Bladder microvascular endothelial cell (primary cell): ENCODE measurements at places on chromosomes 6 and 20. TPM values are rescaled to one million over a fixed set of nuclear protein-coding genes. Genes with fewer than 3 reads are reported as not detected.

Gene PNRC1
- total RNA-seq: 38.5 and 44.7 TPM in 2 replicates

Gene KIF3B
- 17.2 and 30.2 TPM in 2 replicates for total RNA-seq

Gene CLIC5
- total RNA-seq: 0.06 and 0.32 TPM in 2 replicates

Gene MATN4
- 0.06 TPM in 1 of 2 replicates, not detected in the other for total RNA-seq
